ENCODE measurements at places on chromosomes 2 and 18. TPM values are rescaled to one million over a fixed set of nuclear protein-coding genes. Genes with fewer than 3 reads are reported as not detected.

- no peak for DNase-seq
Measured at GRCh38 chr2:74051504-74051903, 66.8 kb downstream of the TET3 start.

DNA sequence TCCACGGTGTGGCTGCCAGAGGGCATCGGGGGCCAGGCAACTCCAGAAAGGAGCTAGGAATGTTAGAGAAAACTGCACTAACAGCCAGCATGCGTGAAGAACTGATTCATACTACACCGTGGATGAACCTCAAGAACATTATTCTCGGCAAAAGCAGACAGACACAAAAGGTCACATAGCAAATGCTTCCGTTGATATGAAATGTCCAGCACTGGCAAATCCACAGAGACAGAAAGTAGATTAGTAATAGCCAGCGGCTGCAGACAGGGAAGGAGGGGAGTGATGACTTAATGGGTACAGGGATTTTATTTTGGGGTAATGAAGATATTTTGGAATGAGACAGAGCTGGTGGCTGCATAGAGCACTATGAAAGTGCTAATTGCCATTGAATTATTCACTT is 37.4 kb downstream of the SCTR start:
- DNase-seq: no peak

- DNase-seq: no peak
Measured at GRCh38 chr2:227848586-227848985, 22.8 kb upstream of the DAW1 start.

DNA sequence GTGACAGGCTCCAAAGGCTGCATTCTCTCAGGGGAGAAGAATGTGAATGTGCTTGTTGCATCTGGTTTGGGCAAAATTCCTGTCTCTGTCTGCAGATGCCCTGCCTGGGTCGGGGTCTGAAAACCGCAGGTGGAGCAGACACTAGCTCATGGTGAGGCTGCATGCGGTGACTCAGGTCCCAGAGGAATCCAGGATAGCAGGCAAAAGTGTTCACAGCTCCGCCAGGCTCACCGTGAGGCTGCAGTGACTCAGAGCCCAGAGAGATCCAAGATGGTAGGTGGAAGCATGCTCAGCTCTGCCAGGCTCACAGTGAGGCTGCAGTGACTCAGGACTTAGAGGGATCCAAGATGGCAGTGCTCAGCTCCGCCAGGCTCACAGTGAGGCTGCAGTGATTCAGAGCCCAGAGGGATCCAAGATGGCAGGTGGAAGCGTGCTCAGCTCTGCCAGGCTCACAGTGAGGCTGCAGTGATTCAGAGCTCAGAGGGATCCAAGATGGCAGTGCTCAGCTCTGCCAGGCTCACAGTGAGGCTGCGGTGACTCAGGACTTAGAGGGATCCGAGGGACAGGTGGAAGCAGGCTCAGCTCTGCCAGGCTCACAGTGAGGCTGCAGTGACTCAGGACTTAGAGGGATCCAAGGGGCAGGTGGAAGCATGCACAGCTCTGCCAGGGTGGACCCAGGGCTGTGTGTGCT is 200.5 kb downstream of the ACKR3 start:
- DNase-seq: no peak

DNA sequence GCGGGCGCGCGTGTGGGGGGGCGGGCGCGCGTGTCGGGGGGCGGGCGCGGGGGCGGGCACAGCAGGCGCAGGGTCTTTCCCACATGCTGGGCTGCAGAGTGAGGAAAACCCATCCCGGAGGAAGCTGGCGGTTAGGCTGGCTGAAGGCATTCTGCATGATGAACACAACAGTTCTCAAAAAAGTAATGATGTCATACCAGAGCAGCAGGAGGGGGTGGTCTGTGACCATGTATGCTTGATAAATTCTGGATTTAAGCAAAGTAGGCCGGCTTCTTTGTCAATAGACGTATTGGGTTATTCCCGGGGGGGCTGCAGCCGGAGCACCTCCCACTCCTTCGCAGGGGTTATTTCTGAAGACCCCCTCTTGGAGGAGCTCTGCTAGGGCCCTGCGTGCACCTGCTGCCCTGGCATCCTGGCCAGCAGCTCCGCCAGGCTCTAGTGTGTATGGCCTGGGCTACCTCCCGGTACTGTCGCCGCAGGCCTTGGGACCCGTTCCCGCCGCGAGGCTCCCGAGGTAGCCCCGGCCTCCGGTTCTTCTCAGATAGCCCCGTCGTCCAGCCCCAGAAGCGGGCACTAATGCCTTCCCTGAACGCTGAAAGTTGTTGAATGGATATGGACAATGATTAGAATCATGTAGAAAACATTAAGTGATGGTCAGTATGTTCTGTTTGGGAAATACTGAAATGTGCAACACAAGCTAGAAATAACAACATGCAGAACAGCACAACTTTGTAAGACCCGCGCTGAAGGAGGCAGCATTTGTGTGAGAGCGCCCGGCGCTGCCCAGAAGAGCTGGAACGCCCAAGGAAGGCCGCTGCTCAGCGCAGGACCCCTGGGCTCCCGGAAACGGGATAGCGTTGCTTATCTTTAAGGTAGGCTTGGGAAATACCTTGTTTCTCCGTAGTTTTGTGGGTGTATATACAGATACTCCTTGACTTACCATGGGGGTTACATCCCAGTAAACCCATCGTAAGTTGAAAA is 101.4 kb upstream of the RAB6C start:
- no peak for DNase-seq

GRCh38 chr2:158998551-158999248 is 30.3 kb downstream of the TANC1 start:
- no peak for DNase-seq

The IAH1 gene
- 52.5 TPM for total RNA-seq

DNA sequence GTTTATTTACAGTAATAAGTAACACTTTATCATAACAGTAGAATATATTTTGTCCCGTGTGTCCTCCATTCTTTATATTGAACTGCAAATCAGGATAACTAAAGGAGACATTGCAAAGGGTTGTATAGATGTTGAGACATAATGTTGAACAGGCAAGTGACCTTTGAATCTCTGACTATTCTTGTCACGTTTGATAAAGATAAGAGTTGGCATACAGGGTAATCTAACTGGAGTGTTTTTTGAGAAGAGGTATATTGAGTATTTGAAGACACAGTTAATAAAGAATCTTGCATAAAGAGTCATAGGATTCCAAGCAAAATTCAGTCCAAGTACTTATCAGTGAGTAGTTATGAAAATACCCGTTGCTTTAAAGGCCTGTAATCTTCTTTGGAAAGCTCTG is 21.7 kb downstream of the CCDC195 start:
- no peak for DNase-seq

The SNTG2 gene
- 5.1 TPM for total RNA-seq

DNA sequence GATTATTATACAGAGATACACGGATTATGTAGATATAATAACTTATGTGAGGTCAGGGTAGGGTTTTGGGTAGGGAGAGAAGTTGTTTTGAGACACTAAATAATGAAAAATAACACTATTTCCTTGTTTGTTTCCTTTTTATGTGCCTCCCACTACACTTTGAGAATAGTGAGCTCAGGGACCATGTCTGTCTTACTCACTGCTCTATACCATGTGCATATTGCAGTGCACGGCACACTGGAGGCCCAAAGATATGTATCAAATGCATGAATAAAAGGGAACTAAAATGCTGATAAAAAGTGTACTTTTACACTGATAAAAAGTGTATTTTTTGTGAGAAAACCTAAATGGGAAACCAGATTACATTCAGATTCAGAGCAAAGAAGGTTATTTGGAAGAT is 151.4 kb upstream of the NABP1 start:
- no peak for DNase-seq

The HOXD8 gene
- total RNA-seq: not detected

DNA sequence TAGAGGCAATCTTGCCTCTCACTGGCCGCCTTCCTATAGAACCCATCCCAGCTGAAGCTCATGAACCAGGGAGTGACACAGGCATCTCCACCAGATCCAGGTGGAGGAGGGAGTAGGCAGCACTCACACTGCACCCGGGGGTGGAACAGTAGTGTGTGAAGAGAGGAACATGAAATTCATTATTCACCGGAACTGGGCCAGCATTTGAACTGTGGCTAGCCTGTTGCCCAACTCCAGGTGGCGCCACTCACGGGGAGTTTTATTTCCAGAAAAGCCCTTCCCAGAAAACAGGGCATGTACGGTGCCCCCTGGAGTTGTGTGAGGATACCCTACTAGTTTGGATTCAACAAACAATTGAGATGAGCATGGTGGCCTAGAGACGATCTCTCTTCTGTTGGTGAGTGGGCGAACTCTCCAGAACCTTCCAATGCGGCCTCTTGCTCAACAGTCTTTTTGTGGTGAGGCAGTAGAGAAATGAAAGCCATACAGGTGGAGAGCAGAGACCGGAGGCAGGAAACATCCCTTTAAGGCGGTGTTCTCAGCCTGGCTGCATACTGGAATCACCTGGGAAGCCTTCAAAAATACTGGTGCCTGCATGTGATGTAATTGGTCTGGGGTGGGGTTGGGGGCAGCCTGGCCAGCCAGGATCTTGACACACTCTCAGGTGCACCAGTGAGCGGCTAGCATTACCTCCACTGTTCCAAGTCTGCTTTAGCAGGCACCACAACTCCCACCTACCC is 73.5 kb upstream of the NEDD4L start:
- DNase-seq: no peak

GRCh38 chr2:230721712-230722111 is 9.1 kb downstream of the CAB39 start:
- no peak for DNase-seq

DNA sequence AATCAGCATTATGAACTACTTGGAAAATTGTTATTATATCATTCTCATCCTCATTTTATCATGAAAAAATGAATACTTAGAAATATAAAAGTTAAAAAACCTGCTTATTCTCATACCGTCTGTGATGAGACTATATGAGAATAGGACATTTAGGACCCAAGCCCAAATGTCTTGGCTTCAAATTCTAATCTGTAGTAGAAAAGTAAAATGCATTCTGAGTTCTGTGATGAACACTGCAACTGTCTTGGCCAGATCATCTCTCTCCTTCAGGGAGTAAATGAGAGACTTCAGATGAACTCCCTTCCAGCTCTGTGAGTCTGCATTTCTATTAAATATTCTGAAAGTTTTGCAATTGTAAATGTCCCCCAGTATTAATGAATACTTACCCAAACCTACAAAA is 940.7 kb upstream of the KLHL29 start:
- no peak for DNase-seq

DNA sequence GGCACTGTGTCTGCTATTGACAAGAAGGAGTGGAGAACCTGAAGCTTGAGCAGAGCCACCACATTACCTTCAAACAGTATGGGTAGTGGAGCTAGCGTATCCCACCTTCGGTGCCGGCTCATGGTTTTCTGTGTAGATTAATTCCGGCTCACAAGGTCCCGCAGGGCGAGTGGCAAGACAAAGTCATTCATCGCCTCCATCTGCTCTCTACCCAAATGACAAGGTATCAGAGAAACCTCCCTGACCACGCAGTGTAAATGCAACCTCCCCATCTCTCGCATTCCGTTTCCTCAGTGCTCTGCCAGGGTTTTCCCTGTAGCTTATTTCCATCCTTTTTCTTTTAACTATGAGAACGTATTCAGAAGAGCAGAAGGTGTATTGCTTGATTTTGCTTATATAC is 79.8 kb downstream of the MAP4K4 start:
- no peak for DNase-seq

GRCh38 chr2:85681776-85682175 is 12.4 kb upstream of the GNLY start:
- DNase-seq: no peak

- no peak for DNase-seq
Measured at GRCh38 chr18:22433956-22434355, 16.2 kb upstream of the CTAGE1 start.

DNA sequence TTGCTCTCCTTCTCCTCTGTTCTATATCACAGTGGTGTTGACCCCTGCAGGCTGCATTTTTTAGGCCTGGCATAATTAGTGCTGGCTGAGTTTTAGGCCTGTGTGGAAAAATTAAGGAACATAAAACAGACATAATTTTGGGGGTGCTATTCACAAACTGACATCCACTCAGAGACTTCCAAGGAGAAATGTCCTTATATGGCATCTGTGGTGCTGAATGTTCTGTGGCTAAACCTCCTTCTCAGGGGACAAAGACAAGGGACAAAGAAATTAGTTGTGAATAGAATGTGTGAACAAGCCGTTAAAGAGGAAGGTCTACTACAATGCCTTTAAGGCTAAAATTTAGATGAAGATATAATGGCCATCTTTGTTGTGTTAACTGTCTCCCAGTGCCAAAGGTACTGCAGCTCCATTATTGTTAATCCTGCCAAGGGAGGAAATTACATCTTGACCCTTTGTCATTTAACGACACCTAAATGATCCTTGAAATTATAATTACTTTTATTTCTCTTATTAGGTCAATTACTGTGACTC is 870.0 kb upstream of the CHAC2 start:
- no peak for DNase-seq

GRCh38 chr2:26846334-26847306 is 1.3 kb upstream of the DPYSL5 start:
- peak; percentile 55 for DNase-seq

- DNase-seq: no peak
Measured at GRCh38 chr2:133135035-133135654, 433.1 kb downstream of the NCKAP5 start.

GRCh38 chr2:40760071-40760666 is 308.3 kb upstream of the SLC8A1 start:
- DNase-seq: no peak
